ENCODE measurements at places on chromosomes 2 and 18.

DNA sequence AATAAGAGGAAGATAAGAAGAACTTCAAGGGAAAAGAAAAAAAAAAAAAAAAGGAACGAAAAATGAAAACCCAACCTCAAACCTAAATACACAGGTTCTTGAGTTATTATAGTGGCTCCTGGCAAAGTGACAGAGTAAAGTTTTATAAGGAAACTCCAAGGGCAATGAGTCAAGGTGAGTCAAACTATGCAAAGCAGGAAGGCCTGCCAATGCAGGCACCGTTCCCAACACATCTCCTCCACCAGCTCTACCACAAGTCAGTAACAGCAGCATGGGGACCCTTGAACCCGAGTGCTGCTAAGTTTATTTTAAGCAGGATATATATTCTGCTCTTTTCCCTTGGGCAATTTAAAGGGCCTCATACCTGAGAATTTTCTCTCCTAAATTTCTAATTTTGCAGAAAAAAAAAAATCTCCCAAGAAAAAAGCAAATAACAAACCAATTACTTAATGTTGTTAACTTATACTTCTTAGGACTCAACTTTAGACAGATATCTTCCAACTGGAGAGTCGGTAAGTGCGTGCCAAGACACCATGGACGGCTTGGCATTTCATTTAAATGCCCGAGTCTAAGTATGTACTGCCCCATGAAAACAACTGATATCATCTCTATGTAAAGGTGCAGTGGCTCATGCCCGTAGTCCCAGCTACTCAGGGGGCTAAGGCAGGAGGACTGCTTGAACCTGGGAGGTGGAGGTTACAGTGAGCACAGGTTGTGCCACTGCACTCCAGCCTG, 75.7 kb upstream of the TFCP2L1 start:
- DNase-seq = peak; percentile 68

DNA sequence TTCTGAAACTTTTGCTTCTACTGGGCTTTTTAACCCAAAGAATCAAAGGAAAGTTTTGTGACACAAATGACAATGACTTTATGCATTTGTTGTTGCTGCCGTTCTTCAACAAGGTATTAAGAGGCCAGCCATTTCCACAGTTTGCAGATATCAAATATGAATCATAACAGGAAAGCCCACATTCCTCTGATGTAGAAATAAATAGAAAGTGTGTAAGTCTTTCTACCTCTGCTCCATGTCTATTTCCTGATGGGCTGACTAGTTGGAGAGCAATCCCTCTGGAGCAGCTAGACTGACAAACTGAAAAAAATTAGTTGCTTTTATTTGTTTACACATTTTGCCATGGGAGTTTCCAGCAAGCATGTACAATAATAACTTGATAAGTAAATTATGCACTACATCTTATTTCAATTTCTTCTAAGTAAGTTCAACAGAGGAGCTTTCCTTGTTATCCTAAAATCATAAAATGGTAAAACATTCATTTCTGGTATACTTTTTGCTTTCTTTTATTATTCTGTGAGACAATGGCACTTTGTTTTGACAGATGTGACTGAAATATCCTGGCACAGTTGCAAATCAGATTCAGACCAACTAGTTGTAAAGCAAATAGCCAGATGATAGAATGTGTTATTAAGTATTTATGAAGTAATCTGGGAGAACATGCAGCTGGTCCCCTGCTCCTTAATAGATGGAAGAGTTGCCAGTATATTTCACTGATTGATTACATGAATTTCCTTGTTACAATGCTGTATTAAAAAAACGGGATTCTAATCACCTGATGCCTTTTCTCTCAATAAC, 266.7 kb downstream of the METTL4 start:
- peak; percentile 46 for DNase-seq

- DNase-seq = no peak
These were observed 224.3 kb downstream of the KLHL29 start for GRCh38 chr2:23609254-23609653.

DNA sequence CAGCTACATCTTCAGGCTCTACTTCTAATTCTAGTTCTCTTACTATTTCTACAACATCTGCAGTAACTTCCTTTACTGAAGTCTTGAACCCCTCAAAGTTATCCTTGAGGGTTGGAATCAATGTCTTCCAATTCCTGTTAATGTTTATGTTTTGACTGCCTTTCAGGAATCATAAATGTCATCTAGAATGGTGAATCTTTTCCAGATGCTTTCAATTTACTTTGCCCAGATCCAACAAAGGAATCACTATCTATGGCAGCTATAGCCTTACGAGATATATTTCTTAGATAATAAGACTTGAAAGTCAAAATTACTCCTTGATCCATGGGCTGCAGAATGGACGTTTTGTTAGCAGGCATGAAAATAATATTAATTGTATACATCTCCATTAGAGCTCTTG, 123.9 kb downstream of the PDE1A start:
- DNase-seq = no peak

DNA sequence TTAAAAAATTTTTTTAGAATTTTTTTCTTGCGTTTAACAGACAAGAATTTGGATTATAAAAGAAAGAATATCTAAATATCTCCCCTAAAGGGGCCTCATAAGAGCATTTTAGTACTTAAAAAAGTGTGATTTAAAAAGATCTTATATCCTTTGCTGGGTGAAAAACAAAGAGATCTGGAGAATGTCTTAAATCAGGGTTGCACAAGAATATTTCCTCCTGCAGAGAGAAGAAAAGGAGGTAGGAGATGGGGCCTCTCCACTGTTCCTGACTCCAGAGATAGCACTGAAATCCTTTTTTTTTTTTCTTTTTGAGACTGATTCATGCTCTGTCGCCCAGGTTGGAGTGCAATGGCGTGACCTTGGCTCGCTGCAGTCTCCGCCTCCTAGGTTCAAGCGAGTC, 68.5 kb upstream of the OSR1 start:
- no peak for DNase-seq

GRCh38 chr2:179264368-179265081, at the start of gene SESTD1:
TSS of gene SESTD1 (minus strand) at chr2:179264832. CDS start at chr2:179191841, 72,991 bp downstream.
- DNase-seq = peak; percentile 53

DNA sequence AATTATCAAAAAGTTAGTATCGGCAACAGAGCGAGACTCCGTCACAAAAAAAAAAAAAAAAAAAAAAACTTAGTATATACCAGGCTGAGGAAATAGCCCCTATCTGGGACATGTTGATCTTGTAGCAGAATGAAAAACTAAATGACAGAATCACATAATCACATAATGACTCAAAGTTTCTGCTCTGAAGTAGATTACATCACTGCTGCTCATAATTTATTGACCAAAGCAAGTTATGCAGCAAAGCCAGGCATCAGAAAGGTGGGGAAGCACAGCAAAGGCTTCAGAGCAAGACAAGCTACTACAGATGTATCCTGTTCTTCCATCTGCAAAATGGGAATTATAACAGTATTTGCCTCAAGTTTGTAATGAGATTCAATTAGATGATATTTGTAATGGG, 68.1 kb downstream of the BOD1L2 start:
- DNase-seq = no peak

DNA sequence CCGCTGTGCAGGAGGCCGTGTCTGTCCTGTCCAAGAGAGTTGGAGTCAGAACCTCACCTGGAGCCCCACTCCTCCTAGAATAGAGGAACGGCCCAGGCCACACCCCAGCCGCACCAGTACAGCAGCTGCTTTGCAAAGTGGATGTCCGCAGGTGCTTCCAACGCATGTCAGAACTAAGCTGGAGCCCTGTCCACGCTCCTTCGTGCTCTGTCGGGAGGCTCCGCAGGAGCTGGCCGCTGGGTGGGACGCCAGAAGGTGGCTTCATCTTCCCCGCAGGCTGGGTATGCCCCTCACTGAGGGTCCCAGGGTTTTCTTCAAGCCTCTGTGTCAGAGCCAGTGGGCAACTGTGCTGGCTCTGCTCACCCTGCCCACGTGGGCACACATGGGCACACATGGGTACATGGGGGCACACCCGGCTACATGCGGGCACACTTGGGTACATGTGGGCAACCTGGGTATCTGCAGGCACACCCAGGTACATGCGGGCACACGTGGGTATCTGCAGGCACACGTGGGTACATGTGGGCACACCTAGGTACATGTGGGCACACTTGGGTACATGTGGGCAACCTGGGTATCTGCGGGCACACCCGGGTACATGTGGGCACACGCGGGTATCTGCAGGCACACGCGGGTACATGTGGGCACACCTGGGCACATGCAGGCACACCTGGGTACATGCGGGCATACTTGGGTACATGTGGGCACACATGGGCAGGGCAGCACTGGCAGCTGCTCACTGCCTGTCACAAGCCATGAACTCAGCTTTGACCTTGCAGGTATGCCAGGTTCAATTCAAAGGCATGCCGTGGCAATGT, 67.1 kb upstream of the CTDP1 start:
- no peak for DNase-seq

DNA sequence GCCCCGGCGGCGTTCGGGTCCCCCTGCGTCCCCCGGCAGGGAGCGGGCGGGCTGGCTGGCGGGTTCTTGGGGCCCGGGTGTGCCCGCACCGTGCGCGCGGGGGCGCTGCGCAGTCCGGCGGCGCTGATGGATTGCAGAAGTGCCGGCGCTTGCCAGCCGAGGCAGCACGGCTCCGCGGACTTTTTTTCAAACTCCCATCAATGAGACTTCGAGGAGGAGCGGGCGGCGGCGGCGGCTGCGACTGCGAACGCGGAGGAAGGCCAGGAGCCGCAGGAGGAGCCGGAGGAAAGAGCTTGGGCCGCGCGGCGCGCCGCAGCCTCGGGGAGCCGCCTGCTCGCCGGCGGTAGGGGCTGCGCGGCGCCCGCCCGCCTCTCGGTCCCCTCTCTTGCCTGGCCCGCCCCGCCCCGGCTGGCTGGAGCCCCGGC, at the start of gene GLI2:
Gene GLI2, plus strand, starts transcription at position 123 of the 425 bp plus-strand sequence. CDS start 61,453 bp downstream, outside the sequence.
- peak; percentile 88 for DNase-seq

- DNase-seq = no peak
These were observed 21.2 kb downstream of the GORASP2 start for GRCh38 chr2:170950221-170950761.

GRCh38 chr2:68176657-68177056, 19.0 kb downstream of the PNO1 start:
- DNase-seq = no peak

GRCh38 chr18:49011291-49011746, 60.6 kb upstream of the SMAD7 start:
- DNase-seq = no peak

GRCh38 chr18:61764381-61764780, 128.4 kb downstream of the RNF152 start:
- no peak for DNase-seq

DNA sequence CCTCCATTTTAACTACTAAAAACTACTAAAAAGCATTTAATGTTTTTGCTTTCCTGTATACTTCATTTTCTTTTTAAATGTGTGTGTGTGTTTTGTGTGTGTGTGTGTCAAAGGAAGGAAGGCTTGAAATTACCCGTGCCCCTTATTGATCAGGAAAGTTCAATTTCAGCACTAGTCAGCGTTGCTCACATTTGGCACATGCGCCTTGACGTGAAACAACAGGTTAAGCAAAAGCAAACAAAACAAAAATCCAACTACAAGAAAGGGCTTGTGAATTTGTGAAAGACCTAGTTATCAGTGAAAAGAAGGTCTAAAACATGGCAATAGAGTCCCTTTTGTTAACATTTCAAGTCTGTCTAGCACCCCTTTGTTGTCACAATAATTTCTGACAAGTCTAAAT, 72.5 kb downstream of the KCNH7 start:
- DNase-seq = no peak

DNA sequence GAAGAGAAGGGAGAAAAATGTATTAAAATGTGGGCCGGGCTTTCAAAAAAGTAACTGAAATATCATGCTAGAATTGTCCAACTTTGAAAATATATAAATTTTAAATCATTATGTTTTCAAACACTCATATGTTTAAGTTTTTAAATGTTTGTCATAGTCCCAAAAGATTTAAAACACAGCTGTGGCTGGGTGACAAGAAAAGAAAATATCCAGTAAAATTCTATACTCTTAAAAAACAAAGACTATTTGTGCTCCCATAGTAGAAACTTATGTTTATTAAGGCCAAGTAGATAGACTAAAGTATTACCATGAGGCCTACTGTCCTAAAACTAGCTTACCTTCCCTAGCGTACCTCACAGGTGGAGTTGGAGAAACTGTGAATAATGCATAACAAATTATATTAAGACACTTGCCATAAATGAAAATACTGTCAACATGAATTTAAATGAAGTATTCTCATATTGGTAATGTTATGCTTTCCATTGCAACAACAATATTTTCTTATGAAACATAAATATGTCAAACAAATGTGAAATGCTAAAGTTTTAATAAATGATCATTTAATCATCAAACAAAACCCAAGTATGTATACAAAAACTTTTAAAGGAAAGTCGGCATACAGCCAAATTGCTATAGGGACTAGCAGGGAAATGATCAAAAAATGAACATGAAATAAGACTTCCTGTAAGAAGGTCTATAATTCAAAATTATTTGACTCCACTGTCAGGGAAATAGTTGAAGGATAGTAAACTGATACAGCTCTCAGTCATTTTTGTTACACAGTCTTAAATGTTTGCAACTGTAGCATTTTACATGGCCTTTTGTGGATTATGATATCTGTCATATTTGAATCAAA, 13.4 kb downstream of the MEIS1 start:
- no peak for DNase-seq

- DNase-seq = no peak
These were observed 249.4 kb downstream of the MYCN start for GRCh38 chr2:16189836-16190160.

- peak; percentile 35 for DNase-seq
These were observed 57.3 kb upstream of the PSMD14 start for GRCh38 chr2:161250864-161251436.

- no peak for DNase-seq
These were observed 47.8 kb downstream of the LRRTM1 start for GRCh38 chr2:80256782-80257167.

GRCh38 chr2:186201371-186201770, 284.7 kb upstream of the ZC3H15 start:
- DNase-seq = peak; percentile 6

GRCh38 chr2:221710744-221711143, 138.6 kb upstream of the EPHA4 start:
- no peak for DNase-seq

GRCh38 chr18:49560624-49561288, 1.1 kb upstream of the LIPG start:
- DNase-seq = no peak

DNA sequence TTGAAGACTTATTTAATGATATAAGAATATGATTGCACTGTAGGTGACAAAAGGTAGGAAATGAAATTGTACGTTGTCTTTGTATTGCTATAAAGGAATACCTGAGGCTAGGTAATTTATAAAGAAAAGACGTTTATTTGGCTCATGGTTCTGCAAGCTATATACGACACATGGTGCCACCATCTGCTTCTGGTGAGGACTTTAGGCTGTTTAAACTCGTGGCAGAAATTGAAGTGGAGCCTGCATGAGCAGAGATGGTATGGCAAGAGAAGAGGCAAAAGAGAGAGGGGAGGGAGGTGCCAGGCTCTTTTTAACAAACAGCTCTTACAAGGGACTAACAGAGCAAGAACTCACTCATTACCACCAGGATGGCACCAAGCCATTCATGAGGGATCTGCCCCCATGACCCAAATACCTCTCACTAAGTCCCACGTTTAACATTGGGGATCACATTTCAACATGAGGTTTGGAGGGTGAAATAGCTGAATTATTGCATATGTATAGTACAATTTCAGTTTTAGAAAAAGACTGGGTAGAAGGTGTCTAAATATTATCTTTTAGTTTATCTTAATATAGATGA, 86.8 kb downstream of the GULP1 start:
- no peak for DNase-seq

Measured in fibroblast of skin of back (primary cell).